ENCODE measurements at places on chromosomes 4 and X. TPM values are rescaled to one million over a fixed set of nuclear protein-coding genes. Genes with fewer than 3 reads are reported as not detected.

ACSL1 gene
- total RNA-seq = 370 TPM

TMEM31 gene
- not detected for total RNA-seq

FRAS1 gene
- total RNA-seq = 15.2 TPM

CHRDL1 gene
- 13.4 TPM for total RNA-seq

CACNA1F gene
- 0.10 TPM for total RNA-seq

GPR34 gene
- 10.9 TPM for total RNA-seq

DKK2 gene
- total RNA-seq = 42.9 TPM

PLAC8 gene
- 10.5 TPM for total RNA-seq

UGT2B17 gene
- not detected for total RNA-seq

TECRL gene
- total RNA-seq = 7.1 TPM

GABRQ gene
- total RNA-seq = 0.79 TPM

CT83 gene
- total RNA-seq = not detected

TMEM144 gene
- 4.4 TPM for total RNA-seq

F11 gene
- total RNA-seq = not detected

SPANXB1 gene
- total RNA-seq = not detected

CT55 gene
- not detected for total RNA-seq

KANTR gene
- 15.1 TPM for total RNA-seq

SPANXN4 gene
- not detected for total RNA-seq

GABRB1 gene
- 0.69 TPM for total RNA-seq

EDA2R gene
- total RNA-seq = 0.99 TPM

CCNA2 gene
- 18.4 TPM for total RNA-seq

APLN gene
- 2.4 TPM for total RNA-seq

CDKL5 gene
- total RNA-seq = 8.1 TPM

MAP3K15 gene
- total RNA-seq = 0.49 TPM

GAGE13 gene
- not detected for total RNA-seq

SHROOM4 gene
- total RNA-seq = 5.3 TPM

Measured in skin of body (tissue), 3 donors.